ENCODE measurements at places on chromosomes 2 and 18. TPM values are rescaled to one million over a fixed set of nuclear protein-coding genes. Genes with fewer than 3 reads are reported as not detected.

DNA sequence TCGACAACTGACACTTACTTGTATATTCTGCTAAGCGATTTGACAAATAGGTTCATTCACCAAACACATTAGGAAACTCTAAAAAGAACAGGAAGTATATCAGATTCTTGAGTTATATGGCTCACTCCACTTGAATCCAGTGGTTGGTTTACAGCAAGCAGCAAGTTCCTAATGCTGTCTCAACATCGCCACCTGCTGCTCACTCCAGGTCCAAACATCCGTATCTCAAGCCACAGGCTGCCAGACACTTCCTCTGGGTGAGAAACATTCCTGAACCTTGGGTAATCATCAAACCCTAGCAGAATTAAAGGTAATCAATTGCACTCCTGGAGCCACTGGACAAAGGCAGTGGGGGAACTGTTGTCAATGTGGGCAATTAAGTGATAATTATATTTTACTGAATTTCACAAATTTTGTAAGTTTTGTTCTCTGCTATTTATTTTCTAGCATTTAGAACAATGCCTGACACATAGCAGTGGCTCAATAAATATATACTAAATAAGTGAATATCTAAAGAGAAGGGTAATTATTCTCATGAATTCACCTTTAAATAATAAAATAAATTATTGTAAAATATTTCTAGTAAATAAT is 107.1 kb upstream of the TTN start:
- DNase-seq, result peak; percentile 76

DNA sequence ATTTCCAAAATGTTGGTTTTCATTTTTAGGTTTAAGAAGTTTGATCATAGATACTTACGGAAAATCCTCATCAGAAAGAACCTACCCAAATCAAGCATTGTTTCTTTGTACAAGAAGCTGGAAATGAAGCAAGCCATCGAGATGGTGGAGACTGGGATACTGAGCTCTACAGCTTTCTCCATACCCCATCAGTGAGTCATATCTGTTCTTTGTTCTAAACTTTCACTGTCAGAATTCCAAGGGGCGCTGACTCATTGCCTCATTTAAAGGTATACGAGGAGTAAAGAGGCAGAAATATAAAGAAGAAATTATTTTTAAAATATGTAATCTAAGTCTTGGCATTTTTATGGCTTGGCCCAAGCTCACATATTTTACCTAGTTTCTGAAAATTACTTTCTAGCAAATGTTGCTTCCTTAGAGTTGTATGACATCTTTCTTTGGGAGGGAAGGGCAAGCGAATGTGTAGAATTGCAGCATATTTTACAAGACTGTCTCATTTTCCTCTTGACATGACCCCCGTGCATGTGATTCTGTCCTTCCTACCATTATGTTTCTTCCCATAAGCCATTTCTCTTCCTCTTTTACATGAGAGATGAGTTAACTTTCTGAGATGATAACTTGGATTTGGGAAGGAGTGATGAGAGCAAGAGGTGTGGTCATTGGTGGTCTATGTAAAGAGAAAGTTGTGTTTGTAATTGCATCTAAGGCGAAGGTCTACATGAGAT is 41.2 kb downstream of the SLC9A4 start:
- no peak for DNase-seq

DNA sequence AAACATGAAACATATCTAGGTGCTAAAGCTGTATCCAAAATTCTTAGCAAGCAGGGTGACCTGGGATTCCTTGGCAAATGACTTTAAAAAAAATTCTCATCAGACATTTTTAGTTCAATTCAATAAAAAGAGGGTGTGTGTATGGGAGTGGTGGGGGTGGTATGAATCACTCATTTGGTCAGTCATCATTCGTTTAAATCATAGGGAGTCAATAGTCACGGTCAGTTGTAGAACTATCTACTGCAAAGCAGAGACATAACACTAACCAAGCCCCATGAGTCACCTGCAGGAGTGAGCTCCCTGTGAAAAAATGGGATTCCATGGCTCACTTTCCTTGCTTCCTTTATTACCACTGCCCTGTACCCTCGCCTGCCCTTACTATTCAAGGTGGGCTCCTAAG is 380.6 kb upstream of the TCF4 start:
- DNase-seq, result no peak

DNA sequence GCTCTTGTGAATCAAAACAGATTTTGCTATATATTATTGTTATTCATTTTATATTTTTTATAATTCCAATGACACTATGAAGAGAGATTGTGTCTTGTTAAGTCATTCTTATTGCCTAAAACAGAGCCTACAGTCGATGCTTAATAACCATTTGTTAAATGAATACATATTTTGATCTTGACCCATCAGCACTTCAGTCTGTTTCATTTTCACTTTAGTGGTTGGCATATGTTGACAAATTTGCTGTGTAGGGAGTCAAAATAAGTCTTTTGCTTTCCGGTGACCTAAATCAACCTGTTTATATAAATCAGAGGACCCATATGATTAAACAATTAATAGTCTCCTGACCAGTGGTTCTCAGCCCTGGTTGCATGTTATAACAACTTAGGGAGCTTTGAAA is 97.1 kb downstream of the TXNL1 start:
- DNase-seq, result no peak

- DNase-seq, result no peak
Measured at GRCh38 chr18:45553723-45554388, 61.4 kb upstream of the SLC14A2 start.

GRCh38 chr2:45814951-45815621 is 163.6 kb downstream of the PRKCE start:
- DNase-seq, result no peak

- DNase-seq, result no peak
Measured at GRCh38 chr18:5317186-5317585, 21.7 kb upstream of the ZBTB14 start.

Gene STPG4
- total RNA-seq, result 0.63 TPM

Data from mucosa of descending colon (tissue), 3 donors.